ENCODE measurements at places on chromosomes 4 and X.

- no peak for DNase-seq
Observed at GRCh38 chrX:133606990-133607389, 191.7 kb upstream of the GPC4 start.

- DNase-seq: no peak
Observed at GRCh38 chr4:83174844-83175414, 60.4 kb upstream of the PLAC8 start.

GRCh38 chr4:181216501-181216900 is 1026.7 kb upstream of the TENM3 start:
- peak; percentile 25 for DNase-seq

DNA sequence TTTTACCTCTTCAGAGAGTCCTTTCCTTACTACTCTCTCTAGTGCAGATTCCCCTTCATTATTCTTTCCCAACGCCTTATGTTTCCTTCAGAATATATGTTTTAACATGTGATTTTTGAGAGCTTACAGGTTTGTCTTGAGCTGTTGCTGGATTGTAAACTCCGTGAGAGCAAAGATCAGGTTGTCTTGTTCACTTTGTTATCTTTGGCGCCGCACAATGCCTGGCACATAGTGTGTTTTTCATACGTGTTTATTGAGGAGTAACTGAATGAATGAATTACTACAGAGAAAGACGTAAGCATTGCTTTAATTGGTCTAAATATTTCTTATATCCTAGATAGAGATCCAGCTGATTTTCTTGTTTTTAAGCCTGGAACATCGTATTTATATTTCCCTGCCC is 80.5 kb upstream of the SLC4A4 start:
- DNase-seq: no peak

GRCh38 chr4:150561143-150561737 is 20.7 kb upstream of the MAB21L2 start:
- DNase-seq: no peak

DNA sequence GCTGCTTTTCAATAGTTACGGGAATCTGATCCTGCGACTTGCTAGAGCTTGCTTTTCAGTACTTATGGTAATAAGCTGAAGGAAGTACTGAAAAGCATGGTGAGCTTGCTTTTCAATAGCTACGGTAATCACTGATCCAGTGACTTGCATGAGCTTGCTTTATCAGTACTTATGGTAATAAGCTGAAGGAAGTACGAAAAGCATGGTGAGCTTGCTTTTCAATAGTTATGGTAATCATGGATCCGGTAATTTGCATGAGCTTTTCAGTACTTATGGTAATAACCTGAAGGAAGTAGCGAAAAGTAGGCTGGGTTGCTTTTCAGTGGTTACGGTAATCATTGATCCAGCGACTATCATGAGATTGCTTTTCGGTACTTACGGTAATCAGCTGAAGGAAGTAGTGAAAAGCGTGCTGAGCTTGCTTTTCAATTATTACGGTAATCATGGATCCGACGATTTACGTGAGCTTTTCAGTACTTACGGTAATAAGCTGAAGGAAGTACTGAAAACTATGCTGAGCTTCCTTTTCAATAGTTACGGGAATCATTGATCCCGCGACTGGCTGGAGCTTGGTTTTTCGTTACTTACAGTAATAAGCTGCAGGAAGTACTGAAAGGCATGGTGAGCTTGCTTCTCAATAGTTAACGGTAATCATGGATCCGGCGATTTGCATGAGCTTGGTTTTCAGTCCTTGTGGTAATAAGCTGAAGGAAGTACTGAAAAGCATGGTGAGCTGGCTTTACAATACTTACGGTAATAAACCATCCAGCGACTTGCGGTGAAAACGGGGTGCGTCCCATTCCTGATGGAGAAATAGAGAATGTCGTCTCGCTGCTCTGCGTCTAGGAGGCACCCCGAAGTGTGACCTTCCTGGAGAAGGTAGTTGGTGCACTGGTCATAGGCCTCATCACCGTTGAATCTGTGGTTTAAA is 6.5 kb downstream of the CRLF2 start:
- DNase-seq: peak; percentile 68

DNA sequence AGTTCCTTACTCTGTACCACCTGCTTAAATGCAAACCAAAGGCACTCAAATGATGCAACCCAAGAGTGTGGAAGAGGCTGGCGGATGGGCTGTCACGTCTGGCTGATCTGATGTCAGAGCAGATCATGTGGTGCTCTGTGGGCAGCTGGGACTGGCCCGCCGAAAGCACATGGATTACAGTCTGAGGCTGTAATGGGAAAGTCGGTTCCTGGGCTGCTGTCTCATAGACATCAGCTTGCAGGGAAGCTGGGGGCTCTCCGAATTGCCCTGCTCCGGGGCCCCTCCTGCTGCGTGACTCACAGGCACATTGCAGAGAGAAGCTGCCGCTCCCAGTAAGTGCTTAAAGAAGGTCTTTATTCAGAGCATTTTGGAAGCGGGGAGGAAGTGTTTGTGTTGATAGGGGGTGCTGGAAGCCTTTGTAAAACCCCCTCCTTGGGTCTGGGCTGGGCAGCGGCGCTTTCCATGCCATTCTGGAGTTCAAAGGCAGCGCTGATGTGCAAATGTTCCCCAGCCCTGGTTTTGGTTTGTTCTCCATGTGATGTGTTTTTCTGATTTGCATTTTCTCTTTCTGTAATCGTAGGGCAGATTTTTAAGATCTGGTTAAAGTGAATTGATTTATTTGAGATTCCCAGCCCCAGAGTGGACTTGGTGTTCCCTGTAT is 181.1 kb downstream of the LARP7 start:
- peak; percentile 69 for DNase-seq

DNA sequence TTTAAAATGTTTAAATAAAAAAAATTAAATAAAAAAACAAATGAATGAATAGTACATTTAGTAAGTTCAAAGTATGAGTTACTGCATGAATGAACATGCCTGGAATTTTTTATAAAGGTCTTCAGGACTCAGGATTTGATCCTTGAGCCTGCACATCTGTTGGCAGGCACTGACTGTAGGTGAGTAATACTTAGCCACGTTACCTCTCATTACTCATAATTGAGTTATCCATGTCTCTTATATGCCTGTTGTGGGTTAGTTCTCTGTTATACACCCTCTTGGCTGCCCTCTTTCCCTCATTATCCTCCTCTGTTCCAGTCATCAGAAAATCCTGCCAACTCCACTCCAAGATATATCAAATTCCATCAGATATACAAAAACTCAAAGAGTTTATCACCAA is 276.0 kb downstream of the FBXW7 start:
- peak; percentile 82 for DNase-seq

DNA sequence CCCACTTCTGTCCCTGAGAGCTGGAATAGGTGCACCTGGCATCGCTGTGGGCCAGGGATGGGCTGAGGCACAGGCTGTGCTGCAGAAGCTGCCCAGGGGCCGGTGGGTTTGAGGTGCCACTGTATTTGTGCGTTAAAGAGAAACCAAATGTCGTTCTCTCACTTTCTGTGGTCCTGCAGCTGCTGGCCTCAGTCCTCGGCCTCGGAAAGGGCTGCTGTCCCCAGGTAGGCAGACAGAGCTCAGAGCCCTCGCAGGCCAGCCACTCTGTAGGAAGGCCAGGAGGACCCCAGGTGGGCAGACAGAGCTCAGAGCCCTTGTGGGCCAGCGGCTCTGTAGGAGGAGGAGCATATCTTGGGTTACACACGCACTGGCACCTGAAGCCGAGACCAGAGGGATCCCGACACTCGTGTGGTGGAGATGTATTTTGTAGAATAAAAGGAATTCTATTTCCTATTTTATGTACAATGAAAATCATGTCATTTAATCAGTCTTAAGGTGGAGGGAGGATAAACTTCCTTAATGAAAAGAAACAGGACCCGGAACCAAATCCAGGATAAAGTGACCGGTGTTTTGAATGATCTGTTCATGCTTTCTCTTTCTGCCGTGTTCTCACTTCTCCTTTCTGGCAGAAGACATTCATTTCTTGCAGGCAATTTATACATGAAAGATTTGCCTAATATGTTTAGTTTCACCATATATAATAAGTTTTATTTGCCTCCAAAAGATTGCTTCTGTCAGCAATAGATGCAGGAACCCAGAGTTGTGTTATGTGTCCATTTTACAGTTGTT is 54.4 kb upstream of the HGFAC start:
- no peak for DNase-seq

DNA sequence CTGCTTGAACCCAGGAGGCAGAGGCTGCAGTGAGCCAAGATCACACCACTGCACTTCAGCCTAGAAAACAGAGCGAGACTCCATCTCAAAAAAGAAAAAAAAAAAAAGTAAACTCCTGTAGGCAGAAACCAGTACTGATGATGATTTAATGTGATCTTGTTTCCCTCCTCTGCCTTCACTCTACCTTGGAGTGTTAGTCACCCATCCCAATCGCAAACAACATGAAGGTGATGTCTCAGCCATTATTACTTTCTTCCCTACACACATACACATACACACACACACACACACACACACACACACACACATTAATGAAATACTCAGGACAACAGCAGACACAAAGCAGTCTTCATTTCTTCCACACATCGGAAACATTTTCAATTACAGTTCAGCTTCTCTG is 15.6 kb downstream of the XKRX start:
- no peak for DNase-seq

- DNase-seq: no peak
Observed at GRCh38 chr4:48503233-48504025, 13.4 kb downstream of the ZAR1 start.

GRCh38 chrX:118976599-118977340 is 2.4 kb downstream of the LONRF3 start:
- DNase-seq: no peak

DNA sequence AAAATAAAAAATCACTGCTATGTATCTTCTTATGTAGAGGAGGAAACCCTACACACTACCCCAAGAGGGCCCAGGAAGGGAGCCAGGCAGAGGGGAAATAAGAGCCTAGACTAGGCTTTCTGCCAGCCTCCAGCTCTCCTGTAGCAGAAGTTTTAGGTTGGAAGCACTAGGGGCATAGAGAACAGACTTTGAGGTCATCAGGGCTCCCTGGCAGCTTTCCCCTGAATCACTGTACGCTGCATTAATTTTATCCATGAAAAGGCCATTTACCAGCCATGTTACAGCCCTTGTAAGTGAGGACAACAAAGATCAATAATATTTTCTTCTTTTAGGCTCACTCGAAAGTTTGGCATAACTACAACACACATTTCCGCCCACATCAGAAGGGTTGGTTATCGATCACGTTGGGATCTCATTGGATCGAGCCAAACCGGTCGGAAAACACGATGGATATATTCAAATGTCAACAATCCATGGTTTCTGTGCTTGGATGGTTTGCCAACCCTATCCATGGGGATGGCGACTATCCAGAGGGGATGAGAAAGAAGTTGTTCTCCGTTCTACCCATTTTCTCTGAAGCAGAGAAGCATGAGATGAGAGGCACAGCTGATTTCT is 24.7 kb downstream of the RPL9 start:
- no peak for DNase-seq

DNA sequence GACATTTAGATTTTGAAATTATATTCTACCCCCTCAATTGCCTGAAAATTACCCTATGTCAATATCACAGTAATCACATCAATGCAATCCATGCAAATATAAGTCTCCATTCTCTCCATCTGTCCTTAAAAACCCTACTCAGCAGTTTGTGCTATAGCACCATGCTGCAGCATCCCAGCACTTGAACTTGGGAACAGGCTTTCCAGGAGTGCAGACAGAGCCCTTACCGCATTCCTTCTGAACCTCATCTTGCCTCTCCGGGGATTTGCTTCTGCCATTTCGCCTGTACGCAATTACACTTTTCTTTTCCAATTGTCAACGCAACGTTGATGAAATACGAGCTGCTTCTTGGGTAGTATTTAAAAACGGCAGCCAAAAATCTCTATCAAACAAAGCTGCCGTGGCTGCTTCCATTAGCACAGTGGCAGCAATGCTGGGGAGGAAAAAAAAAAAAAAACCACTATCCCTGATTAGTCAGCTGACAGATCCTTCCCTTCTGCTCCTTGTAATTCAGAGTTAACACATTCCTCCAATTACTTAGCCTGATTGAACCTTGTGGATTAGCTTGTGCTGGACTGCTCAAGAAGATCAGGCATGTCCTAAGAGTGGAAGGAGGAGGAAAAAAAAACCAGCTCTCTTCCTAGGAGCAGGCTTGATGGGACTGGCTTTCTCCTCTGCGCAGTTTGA is 65.6 kb downstream of the MCF2 start:
- no peak for DNase-seq

DNA sequence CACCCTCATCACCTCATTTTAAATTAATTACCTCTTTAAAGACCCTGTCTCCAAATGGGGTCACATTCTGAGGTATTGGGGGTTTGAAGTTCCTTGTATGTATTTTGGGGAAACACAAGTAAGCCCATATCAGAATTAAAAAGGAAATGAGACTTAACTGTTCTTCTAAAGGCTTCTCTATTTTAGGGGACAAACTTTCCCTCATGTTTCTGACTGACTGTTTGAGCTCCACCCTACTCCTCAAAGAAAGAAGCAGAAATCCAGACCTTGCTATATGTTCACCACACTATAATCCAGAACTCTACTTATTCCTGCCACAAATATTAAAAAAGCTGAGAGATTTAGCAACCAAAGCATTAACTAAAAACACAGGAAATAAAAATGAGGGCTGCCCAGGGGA is 258.8 kb downstream of the ARHGAP24 start:
- DNase-seq: no peak

DNA sequence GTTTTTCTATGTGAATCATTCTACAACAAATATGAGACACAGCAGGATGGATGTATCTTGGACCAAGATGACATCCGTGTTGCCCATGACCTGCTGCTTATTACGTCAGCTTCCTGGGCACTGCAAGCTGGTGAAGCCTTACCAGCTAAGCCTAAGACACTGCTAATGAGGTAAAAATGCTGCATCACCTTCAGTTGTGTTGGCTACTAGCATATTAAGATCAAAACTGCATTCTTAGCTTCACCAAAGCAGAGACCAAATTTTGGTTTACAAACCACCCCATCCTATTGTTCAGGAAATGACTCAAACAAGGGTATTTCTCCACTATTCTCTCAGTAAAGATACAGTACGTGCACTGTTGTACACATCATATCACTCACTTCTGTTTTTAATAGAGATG is 50.3 kb downstream of the MAML3 start:
- DNase-seq: peak; percentile 58

- no peak for DNase-seq
Observed at GRCh38 chr4:159867673-159868072, 764.8 kb downstream of the RAPGEF2 start.

- no peak for DNase-seq
Observed at GRCh38 chr4:124212815-124213630, 499.5 kb downstream of the ANKRD50 start.

DNA sequence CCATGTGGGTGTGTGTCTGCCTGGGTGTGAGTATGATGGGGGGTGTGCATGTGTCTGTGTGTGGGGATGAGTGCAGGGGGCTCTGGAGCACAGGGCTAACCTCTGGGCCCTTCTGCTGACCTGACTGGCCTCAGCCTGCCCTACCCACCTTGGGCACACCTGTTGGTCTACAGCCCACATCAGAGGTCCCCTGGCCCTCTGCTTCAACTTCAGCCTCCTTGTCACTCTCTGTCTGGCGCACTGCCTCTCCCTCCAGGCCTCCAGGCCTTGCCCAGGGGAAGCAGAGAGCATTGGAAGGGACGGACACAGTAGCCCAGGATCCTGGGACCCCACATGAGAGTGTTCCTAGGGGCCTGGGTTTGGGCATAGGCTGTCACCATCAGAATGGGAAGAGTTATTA is 115.4 kb downstream of the EFNB1 start:
- DNase-seq: no peak

GRCh38 chrX:122363112-122363795 is 820.8 kb upstream of the GRIA3 start:
- DNase-seq: no peak
